ENCODE measurements at places on chromosomes 5 and 9. TPM values are rescaled to one million over a fixed set of nuclear protein-coding genes. Genes with fewer than 3 reads are reported as not detected.

DNA sequence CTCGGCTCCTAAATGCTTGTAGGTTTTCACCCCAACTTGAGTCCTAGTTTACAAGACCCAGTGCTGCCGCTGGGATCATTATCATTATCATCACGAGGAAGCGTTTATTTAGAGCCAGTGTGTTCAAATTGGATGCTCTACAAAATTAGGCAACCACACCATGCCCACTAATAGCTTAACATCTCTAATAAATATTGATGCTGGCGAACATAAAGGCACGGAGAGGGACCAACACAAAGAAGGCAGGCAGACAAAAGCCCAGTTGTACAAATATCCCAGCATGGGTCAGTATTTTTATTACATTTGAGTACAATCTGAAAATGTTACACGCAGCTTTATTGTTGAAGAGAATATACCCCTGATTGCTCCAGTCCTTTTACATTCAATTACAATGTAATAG lies 4.7 kb downstream of the CFAP77 start:
- DNase-seq: no peak

The FAT2 gene
- under 0.01 TPM for total RNA-seq

DNA sequence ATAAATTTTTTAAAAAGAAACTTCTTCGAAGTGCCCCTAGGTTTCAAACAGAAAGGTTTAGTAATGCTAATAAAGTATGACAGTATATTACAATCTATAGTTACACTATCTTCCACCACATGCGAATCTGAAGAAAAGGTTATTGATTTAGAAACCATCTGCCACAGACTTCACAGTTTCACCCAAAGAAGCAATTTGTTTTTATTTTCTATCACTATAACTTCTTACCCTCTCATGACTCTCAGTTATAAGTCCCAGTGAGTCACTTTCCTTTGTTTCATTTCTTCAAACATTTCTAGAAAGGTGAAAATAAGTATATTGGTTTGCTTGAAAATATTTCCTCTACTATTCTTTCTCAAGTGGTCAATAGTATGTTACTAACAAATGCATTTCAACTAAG lies 93.6 kb downstream of the MCTP1 start:
- no peak for DNase-seq

GRCh38 chr5:100232736-100233135 lies 302.4 kb upstream of the FAM174A start:
- no peak for DNase-seq

- DNase-seq: no peak
These were observed 114.5 kb downstream of the FER start for GRCh38 chr5:108862211-108862610.

DNA sequence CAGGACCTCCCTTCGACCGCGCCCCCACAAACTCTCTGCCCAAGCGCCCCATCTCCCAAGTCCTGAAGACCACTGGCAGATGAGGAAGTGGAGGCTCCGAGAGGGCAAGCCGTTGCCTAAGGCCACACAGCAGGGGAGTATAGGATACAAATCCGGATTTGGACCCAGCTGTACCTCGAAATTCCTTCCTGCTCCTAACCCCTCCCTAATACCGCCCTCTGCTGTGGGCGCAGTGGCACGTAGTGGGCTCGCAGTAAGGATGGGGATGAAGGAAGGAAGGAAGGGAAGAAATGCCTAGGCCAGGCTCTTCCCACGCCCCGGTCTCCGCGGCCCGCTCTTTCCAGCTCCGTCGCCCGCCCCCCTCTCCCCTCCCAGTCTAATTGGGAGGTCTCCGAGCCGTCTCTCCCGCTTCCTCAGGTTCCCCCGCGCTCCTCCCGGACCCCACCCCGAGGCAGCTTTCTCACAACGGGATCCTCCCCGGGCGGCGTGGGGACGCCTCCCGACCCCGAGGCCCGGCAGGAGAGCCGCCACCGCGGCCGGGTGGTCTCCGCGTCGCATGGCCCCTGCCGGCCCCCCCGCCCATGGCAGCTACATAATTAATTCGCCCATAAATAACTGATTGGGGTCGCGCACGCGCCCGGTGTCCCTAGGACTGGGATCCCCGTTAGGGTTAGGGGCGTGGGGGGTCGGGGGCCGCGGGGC lies 138.9 kb downstream of the C9orf50 start:
- DNase-seq: no peak

Measured in IMR-90 (cell line).